Activated CD4-positive, alpha-beta T cell treated with anti-CD3 and anti-CD28 coated beads, Interleukin-2, amount 50 U/mL, for 48 hours (primary cell): ENCODE measurements at places on chromosomes 13 and 19.

GRCh38 chr19:7199613-7200533 is 94.3 kb downstream of the INSR start:
- DNase-seq, result no peak

DNA sequence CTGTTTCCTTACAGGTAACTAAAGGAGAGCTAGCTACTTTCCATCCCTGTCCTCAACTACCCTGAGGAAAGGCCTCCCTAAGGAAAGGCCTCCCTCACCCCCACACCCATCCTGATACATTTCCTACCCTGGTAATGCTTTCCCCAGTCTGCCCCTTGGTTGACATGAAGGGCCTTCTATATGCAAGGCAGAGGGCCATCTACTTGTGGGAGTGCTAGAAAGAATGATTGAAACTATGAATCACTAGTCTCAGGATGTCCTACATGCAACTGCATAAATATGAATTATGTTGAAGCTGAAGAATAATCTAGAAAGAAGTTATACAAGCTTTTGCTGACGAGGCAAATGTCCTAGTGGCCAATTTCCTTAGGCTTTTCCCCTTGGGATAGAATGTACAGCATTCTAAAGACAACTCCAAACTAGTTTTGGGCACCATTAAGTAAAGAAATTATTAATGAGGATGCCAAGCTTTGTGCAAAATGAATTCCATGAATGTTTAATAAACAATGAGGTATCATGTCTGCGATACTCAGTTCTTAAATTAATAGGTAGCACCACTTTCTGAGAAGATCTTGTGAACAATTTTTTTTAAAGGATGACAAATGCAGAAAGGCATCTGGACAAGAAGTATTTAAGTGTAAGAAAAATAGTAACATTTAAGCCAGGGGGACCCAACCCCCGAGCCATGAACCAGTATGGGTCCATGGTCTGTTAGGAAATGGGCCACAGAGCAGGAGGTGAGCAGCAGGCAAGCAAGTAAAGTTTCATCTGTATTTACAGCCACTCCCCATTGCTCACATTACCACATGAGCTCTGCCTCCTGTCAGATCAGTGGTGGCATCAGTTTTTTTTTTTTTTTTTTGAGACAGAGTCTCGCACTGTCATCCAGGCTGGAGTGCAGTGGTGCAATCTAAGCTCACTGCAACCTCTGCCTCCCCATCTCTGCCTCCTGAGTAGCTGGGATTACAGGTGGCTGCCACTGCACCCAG is 223.0 kb downstream of the LHFPL6 start:
- no peak for DNase-seq

DNA sequence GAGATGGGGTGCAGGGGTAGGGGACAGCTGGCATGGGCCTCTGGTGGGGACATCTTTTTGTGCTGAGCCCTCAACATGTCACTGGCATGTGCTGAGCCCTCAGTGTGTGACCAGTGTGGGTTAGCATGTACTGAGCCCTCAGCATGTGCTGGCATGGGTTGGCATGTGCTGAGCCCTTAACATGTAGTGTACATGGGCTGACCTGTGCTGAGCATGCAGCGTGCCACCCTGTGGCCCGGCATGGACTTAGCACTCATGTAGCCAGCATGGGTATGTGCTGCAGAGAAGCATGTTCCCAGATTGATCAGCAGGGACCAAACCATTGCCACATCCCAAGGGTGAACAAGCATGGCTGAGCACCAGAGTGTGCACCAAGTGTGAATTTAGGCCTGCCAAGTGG is 11.5 kb downstream of the HIPK4 start:
- no peak for DNase-seq

- peak; percentile 87 for DNase-seq
These were observed at the start of gene PEPD for GRCh38 chr19:33521480-33522370. PEPD (minus strand) TSS chr19:33521791; CDS start chr19:33521760, 31 bp downstream.

GRCh38 chr19:14542711-14543328 is 13.4 kb downstream of the TECR start:
- DNase-seq, result no peak

- no peak for DNase-seq
These were observed 14.3 kb downstream of the AKAP8 start for GRCh38 chr19:15365264-15365663.

DNA sequence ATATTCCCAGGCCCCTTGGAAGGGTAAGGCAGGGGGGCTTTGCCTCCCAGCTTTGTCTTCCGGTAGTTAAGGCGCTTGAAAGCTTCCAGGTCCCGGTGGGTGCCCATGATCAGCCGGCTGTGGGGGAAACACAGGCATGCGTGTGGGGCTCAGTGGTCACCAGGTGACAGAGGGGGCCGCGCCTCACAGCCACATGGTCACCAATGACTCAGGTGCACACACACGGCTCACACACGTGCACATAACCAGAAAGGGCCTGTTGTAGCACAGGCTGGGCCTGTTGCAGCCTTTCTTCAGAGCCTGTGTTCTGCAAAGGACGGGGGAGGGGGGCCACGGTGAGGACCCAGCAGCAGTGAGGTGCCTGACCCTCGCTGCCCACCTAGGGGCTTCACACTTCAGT is 5.9 kb downstream of the NANOS3 start:
- no peak for DNase-seq

GRCh38 chr19:50796128-50796633 is 6.0 kb downstream of the ACP4 start:
- DNase-seq, result no peak

GRCh38 chr19:12052091-12052496 is 667 bp downstream of the ZNF878 start:
- no peak for DNase-seq

DNA sequence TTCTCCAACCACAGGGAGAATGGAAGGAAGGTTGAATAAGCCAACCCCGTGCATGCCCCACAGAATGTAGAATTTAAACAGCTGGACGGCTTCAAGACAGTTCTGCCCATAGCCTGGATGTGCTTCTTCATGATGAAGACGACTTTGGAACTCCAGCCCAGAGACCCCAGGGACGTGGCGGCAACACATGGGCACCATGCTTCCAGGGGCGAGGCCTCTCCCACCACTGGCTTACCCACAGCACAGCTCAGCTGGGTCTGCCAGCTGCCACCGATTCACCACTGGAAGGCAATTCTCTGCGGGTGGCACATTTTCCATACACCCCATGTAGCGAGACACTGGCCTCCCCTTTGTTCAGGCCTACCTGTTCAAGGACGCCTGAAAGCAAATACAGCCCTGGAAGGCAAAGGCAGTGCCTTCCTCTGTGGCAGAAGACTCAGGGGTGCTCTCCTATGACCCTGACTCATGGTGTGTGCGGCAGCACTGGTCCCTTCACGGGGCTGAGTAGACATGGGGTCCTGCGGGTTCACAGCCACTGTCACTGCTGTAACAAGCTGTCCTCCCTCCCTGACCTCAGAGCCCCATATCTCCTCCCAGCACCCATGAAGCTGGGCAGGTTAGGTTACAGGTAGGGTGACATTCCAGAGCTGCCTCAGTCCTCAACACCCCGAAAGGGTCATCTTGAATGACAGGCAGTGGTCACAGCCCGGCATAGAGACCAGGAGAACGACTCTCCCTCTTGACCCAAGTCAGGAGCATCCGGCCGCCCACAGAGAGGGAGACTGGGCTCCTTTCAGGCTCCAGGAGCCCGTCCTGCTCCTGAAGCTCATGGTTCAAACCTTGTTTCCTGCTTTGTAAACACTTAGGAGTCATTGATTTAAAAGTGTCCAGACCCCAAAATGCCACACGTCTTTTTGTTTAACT is 72.7 kb downstream of the SPACA7 start:
- DNase-seq, result no peak

DNA sequence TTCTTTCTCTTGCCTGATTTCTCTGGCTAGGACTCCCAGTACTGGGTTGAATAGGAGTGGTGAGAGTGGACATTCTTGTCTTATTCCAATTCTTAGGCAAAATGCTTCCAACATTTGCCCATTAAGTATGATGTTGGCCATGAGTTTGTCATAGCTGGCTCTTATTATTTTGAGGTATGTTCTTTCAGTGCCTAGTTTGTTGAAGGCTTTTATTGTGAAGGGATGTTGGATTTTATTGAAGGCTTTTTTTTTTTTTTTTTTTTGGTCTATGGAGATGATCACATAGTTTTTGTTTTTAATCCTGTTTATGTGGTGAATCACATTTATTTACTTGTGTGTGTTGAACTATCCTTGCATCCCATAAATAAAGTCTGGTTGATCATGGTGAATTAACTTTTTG is 19.8 kb downstream of the NHLRC3 start:
- no peak for DNase-seq
